ENCODE measurements at places on chromosomes 1 and 21.

- DNase-seq: no peak
Observed at GRCh38 chr1:61433646-61434045, 291.3 kb downstream of the TM2D1 start.

DNA sequence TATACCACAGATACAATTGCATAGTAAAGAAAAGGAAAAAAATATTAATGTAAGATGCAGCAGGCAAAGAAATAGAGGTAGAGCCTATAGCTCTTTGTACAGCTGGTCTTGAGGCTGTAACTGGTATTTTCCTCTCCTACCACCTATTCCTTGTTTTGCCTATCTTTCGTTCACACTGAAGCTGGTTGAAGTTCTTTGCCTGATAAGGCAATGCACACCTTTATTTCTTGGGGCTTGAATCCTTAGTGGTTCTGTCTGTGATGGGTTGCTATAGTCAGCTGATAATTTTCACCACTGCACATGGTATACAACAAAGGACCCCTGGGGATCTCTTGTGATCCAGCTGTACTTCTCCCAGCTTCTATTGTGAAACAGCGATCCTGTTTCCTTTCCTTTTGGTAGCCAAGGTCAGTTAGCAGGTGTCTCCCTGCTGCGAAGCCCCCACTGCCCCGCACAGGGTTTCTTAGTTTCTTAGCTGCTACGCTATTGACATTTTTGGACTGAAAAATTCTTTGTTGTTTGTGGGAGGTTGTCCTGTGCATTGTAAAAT is 9.9 kb upstream of the TSNAX start:
- DNase-seq: no peak

GRCh38 chr1:173213665-173214064 is 6.5 kb upstream of the TNFSF4 start:
- DNase-seq: no peak

- no peak for DNase-seq
Observed at GRCh38 chr1:96072021-96072420, 649.6 kb upstream of the PTBP2 start.

DNA sequence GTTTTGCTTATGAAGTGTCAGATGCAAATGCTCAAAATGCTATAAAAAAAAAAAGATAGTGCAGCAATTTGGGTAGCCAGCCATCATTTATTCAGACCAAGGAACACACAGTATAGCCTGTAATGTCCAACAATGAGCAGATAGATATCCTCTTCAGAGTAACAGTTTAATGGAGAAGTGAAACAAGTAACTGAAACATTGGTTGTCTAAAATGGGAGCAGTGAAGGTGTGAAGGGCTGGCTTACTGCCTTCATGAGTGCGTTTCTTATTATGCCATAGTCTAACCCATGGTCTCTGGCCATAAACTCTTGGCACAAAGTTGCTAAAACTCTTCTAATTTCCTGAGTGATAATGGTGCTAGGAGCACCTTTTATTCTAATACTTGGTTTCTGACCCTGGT is 11.4 kb downstream of the RGS5 start:
- DNase-seq: no peak

DNA sequence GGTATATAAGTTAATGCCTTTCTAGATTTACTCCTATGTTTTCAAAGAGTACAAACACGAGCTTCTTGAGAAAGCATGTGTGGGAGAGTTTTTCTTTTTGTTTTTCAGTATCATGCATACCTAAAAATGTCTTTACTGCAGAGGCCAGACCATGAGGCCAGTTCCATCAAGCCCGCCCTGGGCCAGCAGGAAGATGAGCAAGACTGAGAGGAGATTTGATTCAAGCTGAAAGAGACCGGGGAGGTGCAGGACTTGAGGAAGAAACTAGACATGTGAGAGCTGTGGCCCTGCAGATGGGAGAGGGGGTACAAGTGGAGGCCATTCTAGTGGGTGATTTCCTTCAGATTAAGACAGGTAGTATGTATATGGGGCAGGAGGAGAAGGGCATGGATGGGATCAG is 33.4 kb upstream of the NTPCR start:
- no peak for DNase-seq

- no peak for DNase-seq
Observed at GRCh38 chr1:177912991-177913390, 56.9 kb downstream of the SEC16B start.

Measured in stimulated activated CD4-positive, alpha-beta T cell treated with anti-CD3 and anti-CD28 coated beads, Interleukin-15, amount 100 ng/mL, for 1 hour (primary cell).